ENCODE measurements at places on chromosomes 11 and 22. TPM values are rescaled to one million over a fixed set of nuclear protein-coding genes. Genes with fewer than 3 reads are reported as not detected.

NUCB2 gene
- total RNA-seq = 186 TPM

OR6X1 gene
- not detected for total RNA-seq

UPB1 gene
- 0.13 TPM for total RNA-seq

PKP3 gene
- total RNA-seq = 1.3 TPM
